ENCODE measurements at places on chromosomes 13 and 19.

GRCh38 chr13:61891401-61891800 lies 475.8 kb upstream of the PCDH20 start:
- no peak for DNase-seq

DNA sequence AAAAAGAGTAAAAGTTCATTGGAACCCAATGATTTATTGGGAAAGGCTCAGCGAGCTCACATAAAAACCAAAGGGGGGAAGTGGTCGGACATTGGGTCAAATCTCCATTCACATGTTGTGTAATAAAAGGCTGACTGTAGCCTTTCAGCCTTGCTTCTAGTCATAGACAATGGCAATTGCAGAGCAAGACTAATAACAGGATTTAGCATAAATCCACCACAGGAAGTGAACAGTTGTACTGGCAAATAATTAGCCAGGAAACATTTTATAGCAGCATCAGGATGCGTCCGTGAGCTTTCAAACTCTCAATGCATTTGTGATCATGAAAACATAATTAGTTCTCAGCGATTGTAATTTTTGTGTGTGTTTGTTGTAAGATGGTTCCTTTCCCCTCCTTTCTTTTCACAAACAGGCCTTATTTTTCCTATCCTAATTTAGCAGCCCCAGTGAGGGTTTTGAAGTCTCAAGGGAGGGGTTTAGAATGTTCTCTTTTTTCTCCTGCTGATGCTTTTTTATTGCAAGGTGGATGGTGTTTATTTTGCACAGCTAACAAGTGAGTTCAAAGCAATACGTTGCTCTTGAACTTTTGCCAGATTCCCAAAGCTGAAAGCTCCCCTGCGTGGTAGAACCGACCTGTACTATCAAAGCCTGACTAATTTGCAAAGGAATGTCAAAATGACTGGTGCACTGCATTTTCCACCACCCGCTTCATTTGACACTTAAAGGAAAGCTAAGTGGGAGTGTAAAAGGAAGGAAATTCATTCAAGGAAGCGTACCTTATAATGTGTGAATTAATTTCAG lies 105.6 kb downstream of the SPRY2 start:
- no peak for DNase-seq

- no peak for DNase-seq
These were observed 628 bp downstream of the MRPL34 start for GRCh38 chr19:17306285-17306714.

DNA sequence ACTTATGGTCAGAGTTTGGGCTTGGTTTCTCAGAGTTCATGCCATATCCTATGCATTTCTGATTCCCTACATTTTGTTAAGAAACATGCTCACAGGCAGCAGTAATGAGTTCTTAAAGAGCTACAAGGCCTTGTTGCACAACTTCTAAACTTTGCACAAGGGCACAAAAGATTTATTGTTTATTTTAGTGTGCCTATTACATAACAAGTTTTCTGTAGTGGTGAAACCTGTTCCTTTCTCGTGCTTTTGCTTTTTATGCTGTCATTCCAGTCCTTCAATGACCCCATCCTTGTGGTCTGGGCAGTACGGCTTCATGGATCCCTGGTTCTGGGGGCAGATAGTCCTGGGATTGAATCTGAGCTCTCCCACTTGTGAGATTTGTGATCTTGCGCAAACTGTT lies 17.8 kb downstream of the ZNF507 start:
- DNase-seq = no peak

- DNase-seq = no peak
These were observed 4.6 kb downstream of the SMARCA4 start for GRCh38 chr19:10965398-10965797.

GRCh38 chr19:29952177-29952576 lies 10.1 kb downstream of the URI1 start:
- no peak for DNase-seq

- DNase-seq = peak; percentile 6
These were observed 394.3 kb downstream of the FOXO1 start for GRCh38 chr13:40271931-40272775.

DNA sequence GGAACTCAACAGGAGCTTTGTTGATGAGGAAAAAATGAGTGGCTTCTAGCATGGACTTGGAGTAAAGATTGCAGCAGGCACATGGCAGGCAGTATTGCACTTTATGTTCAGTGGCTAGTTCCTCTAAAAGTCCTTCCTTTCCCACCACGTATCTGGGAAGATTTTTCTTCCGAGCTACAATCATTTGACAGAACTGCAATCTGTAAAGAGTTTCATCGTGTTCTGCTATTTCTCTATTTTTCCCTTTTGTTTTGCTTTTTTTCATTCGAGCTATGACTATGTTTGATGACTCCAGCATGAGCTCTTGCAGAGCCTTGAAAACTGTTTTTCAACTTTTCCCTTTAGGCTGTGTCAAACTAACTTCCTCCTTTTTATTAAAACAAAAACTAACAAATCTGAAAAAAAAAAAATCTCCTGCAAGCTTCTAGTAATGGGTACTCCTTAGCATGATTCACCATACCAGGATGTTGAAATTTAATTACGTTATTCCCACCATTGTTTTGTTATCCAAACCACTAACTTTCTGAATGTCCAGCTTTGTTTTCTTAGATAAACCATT lies 12.3 kb downstream of the CLDN10 start:
- no peak for DNase-seq

DNA sequence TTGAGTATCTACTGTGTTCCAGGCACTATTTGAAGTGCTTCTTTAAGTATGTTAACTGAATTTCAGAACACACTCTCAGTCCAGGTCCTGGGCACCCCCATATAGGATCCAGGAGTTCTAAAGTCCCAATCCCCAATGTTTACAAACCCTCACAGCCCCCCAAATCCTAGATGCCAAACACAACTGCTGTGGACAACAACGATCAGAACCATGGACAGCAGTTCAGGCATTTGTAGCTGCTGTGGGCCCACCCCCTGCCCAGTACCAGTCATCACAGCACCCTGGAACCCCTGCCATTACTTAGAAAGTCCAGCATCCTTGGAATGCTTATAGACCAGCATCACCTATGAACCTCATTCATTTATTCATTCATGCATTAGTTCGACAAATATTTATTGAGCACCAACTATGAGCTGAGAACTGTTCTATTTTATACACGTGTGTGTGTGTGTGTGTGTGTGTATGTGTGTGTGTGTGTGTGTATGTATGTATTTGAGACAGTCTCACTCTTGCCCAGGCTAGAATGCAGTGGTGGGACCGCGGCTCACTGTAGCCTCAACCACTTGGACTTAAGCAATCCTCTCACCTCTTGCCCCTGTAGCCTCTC lies 19.3 kb upstream of the SDHAF1 start:
- no peak for DNase-seq

DNA sequence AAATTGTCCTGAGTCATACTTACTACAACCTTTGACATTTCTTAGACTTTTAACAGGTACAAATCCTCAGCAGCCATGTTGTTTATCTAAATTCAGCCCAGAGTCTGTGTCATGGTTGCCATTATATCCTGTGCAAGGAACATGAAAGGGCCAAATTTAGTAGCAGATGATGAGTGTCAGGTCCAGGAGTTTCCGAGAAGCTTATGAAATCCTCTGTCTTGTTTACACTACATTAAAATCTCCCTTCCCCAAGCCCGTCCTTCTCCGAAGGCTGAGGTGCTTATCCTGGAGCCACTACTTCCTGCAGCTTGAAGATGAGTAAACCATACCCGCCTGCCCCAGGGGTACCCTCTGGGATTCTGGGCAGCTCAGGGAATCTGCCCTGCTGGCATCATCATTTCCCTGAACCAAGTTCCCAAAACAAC lies 102.6 kb upstream of the SERP2 start:
- no peak for DNase-seq

DNA sequence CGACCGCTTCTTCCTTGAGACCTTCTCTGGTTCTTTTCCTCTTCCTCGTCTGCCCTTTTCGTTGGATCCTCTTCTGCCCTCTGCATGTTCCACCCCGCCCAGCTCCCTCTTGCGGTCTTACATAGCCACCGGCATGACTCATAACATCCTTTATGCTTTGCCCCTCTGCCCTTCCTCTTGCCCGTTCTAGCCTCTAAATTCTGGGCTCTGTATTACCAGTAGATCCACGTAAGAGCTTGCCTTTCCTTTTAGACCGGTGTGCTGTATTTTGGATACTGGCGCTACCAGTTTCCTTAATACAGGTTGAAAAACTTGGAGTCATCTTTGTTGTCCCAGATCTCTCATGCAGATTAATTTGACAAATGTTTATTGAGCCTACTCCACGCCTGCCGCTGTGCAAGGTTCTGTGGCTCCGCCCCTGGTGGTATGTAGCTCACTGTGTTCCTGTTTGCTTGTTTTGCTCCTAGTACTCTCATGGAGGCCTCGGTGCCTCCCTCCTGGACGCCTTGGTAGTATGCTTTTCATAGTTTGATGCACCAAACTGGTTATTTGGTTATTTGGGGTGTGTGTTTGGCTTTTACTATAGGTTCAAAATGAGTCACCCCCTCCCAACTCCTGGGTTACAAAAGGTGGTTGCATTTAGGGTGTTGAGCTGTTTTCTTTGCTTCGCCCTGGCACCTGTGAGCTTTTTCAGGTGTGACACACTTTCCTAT lies 1.7 kb downstream of the GTF3A start:
- DNase-seq = peak; percentile 39

DNA sequence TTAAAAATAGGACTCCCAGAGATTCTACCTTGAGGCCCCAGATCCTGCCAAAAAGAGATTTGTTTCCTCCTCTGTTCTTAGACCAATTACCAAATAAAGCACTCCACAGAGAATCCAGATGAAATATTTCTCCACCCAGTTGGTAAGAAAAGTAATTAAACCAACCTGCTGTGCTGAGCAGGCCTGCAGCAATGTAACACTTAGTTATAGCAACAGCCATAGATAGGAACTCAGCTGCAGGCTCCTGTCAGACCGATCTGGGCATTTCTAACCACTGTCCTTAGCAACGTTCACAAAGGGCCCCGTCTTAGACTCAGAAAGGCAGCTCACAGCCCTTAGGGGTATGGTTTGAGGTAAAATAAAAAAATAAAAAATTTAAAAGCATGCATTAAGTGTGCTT lies 271.1 kb downstream of the KCNRG start:
- no peak for DNase-seq

GRCh38 chr13:45119469-45119990 lies 780 bp upstream of the GTF2F2 start:
- DNase-seq = peak; percentile 13

GRCh38 chr13:64078025-64078424 lies 2662.4 kb upstream of the PCDH20 start:
- no peak for DNase-seq

DNA sequence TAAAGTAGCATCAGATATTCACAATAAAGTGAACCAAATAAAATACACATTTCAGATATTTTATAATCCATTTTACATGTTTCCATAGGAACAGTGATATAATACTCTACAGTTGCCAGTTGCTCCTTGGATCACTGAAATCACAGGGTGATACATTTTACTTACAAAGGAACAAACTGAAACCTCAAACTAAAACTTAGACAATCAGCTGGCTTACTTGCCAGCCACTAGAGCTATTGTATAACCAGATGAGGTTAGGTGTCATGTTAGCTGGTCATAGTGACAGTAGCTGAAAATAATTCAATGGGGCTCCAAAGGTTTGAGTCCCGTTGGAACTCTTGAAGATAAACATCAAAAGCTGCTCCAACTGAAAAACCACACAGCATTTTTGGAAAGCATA lies 274.6 kb downstream of the ITGBL1 start:
- DNase-seq = no peak

DNA sequence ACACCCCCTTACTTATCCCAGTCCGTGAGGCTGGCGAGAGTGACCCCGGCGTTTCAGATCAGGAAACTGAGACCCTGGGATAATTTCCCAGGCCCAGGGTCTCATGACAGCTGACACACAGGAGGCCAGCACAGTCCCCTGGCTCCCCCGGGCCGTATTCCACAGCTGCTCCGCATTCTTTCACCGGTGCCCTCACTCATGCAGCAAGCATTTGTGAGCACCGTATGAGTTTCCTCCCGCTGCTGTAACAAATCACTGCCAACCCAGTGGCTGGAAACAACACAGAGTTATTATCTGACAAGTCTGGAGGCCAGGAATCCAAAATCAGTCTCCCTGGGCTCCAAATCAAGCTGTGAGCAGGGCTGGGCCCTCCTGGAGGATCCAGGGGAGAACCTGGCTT lies 21.3 kb downstream of the GADD45B start:
- no peak for DNase-seq

GRCh38 chr19:50908336-50908735 lies 2.9 kb downstream of the KLK4 start:
- DNase-seq = no peak

DNA sequence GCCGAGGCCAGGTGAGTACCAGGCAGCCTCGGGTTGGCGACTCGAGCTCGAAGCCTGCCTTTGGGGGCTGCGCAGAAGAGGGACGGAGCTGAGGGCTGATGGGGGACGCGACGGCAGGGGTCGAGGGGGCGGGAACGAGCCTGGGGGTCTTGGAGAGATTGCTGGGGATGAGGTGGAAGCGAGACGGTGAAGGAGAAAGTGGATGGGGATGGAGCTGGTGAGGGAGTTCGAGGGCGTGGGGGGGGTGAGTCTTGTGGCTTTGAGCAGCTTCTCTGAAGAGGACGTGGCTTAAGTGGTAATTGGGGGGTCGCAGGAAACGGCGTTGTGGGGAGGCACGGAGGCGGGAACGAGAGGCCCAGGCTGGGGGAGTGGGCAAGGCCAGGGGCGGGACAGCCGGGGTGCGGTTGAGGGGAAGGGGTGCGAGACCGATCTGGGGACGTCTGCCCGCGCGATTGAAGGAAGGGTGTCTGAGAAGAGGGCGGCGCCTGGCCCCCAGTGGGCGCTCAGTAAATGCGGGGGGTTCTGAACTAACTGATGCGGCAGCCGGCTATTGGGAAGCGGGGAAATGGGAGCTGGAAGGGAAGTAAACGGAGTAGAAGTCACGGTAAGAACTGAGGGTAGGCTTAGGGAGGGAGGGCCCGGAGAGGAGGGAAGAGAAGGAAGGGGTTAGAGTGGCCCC lies 426 bp downstream of the MYO9B start:
- DNase-seq = no peak

DNA sequence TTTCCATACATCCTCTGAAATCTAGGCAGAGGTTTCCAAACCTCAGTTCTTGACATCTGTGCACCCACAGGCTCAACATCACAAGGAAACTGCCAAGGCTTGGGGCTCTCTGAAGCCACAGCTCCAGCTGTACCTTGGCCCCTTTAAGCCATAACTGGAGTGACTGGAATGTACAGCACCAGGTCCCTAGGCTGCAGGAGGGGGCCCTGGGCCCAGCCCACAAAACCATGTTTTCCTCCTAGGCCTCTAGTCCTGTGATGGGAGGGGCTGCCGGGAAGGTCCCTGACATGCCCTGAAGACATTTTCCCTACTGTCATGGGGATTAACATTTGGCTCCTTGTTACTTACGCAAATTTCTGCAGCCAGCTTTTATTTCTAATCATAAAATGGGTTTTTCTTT lies 1093.0 kb upstream of the PCDH9 start:
- no peak for DNase-seq

GRCh38 chr19:2482354-2483038 lies 6.6 kb downstream of the GADD45B start:
- no peak for DNase-seq

GRCh38 chr13:78409172-78409571 lies 194.2 kb downstream of the POU4F1 start:
- no peak for DNase-seq

- DNase-seq = no peak
These were observed 435.1 kb downstream of the ZNF536 start for GRCh38 chr19:30807278-30807677.

- no peak for DNase-seq
These were observed 19.2 kb downstream of the SIGLEC8 start for GRCh38 chr19:51439021-51439465.

GRCh38 chr13:42272804-42273175 lies 838 bp downstream of the AKAP11 start:
- no peak for DNase-seq

GRCh38 chr13:30294004-30294403 lies 13.3 kb downstream of the KATNAL1 start:
- DNase-seq = no peak

GRCh38 chr19:34276614-34277013 lies 22.3 kb downstream of the GARRE1 start:
- no peak for DNase-seq
